ENCODE measurements at places on chromosomes 13 and 19. TPM values are rescaled to one million over a fixed set of nuclear protein-coding genes. Genes with fewer than 3 reads are reported as not detected.

Gene CFAP97D2
- total RNA-seq, result not detected

Gene RDH8
- not detected for total RNA-seq

Gene SIGLEC9
- not detected for total RNA-seq

Gene BEST2
- total RNA-seq, result not detected

Gene ZNF610
- 2.2 TPM for total RNA-seq

Gene F2RL3
- under 0.01 TPM for total RNA-seq

Gene ZNF681
- 1.6 TPM for total RNA-seq

Gene CACNG8
- 0.13 TPM for total RNA-seq

Gene IGFL2
- 0.63 TPM for total RNA-seq

Gene FCAR
- total RNA-seq, result not detected

Gene IGFL1
- not detected for total RNA-seq

Gene PCP2
- total RNA-seq, result 1.4 TPM

Gene ATP4B
- total RNA-seq, result not detected

Gene CLDND2
- total RNA-seq, result not detected

Gene PRSS57
- not detected for total RNA-seq

Gene ACER1
- total RNA-seq, result not detected

Gene LILRA1
- total RNA-seq, result not detected

Gene ACTMAP
- total RNA-seq, result 3.4 TPM

Gene ACP7
- not detected for total RNA-seq

Gene TMEM86B
- total RNA-seq, result 2.4 TPM

Gene RUBCNL
- total RNA-seq, result 0.16 TPM

Gene FCGBP
- not detected for total RNA-seq

Gene PIK3R2
- total RNA-seq, result 41.9 TPM

Gene OVOL3
- total RNA-seq, result not detected

Gene ZNF578
- total RNA-seq, result 0.16 TPM

Gene DMKN
- 29.5 TPM for total RNA-seq

Gene C5AR1
- total RNA-seq, result not detected

Measured in mesangial cell (primary cell).